ENCODE measurements at places on chromosomes 6 and 20.

GRCh38 chr6:100573166-100573565, 108.4 kb upstream of the SIM1 start:
- no peak overlapping the region for H3K27ac ChIP-seq
- H3K36me3 ChIP-seq = peaks cover 15% of the 10 kb centered on the region
- peak; percentile 50 for DNase-seq
- no peak overlapping the region for H3K4me3 ChIP-seq
- H3K4me1 ChIP-seq = no peaks in the 10 kb centered on the region
- H3K27me3 ChIP-seq = no peaks in the 10 kb centered on the region

- H3K27me3 ChIP-seq = no peaks in the 10 kb centered on the region
- H3K4me1 ChIP-seq = no peaks in the 10 kb centered on the region
- no peak for DNase-seq
- H3K36me3 ChIP-seq = no peaks in the 10 kb centered on the region
These were observed 278.8 kb downstream of the HDGFL1 start for GRCh38 chr6:22848121-22848520.

DNA sequence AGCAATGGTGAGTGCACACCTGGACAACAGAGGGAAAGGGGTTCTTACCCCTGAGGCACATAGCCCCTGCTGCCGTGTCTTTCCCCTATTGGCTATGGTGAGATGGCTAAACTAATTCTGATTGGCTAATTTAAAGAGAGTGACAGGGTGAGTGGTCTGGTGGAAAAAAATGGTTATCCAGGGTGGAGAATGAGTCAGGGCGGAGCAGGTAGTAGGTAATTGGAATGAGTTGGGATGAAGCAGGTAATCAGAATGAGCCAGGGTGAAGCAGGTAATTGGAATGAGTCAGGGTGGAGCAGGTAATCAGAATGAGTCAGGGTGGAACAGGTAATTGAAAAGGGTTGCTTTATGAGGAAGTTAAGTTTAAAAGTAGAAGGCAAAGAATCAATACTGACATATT, 200.3 kb downstream of the EYA4 start:
- H3K4me1 ChIP-seq = no peaks in the 10 kb centered on the region
- H3K27me3 ChIP-seq = no peaks in the 10 kb centered on the region
- H3K4me3 ChIP-seq = no peak overlapping the region
- no peaks in the 10 kb centered on the region for H3K36me3 ChIP-seq
- no peak for DNase-seq

- H3K36me3 ChIP-seq = peaks cover 70% of the 10 kb centered on the region
- no peaks in the 10 kb centered on the region for H3K27me3 ChIP-seq
- no peaks in the 10 kb centered on the region for H3K4me1 ChIP-seq
These were observed 13.9 kb downstream of the MTCH1 start for GRCh38 chr6:36971921-36972673.

DNA sequence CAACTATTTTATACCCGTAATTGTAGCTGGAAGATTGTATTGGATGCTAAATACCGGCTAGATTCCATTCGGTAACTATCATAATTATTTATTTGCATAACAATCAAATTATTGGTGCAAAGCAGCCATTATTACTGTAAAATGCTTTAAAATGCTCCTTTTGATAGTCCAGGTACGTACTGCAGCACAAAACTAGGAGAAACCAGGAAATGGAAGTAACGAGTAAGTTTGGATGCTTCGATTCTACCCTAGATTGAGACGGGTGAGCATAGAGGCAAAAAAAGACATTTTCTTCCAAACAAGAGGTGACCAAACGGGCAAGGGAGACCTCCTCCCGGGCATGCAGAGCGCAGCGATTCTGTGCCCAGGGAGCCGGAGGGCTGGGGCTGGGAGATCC, 469 bp upstream of the XRN2 start:
- H3K4me3 ChIP-seq = peak overlapping the region; percentile 78
- DNase-seq = no peak
- peaks cover 8% of the 10 kb centered on the region for H3K36me3 ChIP-seq
- peak overlapping the region; percentile 45 for H3K27ac ChIP-seq
- H3K4me1 ChIP-seq = peaks cover 17% of the 10 kb centered on the region

GRCh38 chr20:58577871-58578598, 62.8 kb upstream of the APCDD1L start:
- H3K27me3 ChIP-seq = no peaks in the 10 kb centered on the region
- no peak for DNase-seq
- H3K4me3 ChIP-seq = no peak overlapping the region
- H3K27ac ChIP-seq = no peak overlapping the region
- peaks cover under 1% of the 10 kb centered on the region for H3K4me1 ChIP-seq

GRCh38 chr6:148794797-148795196, 48.0 kb downstream of the UST start:
- H3K36me3 ChIP-seq = no peaks in the 10 kb centered on the region
- H3K4me1 ChIP-seq = no peaks in the 10 kb centered on the region
- no peak overlapping the region for H3K27ac ChIP-seq
- H3K27me3 ChIP-seq = no peaks in the 10 kb centered on the region

- H3K27me3 ChIP-seq = no peaks in the 10 kb centered on the region
- no peak overlapping the region for H3K4me3 ChIP-seq
- H3K27ac ChIP-seq = no peak overlapping the region
- no peaks in the 10 kb centered on the region for H3K36me3 ChIP-seq
- H3K4me1 ChIP-seq = peaks cover 23% of the 10 kb centered on the region
These were observed 70.3 kb upstream of the SLC22A23 start for GRCh38 chr6:3526962-3527650.

GRCh38 chr6:160221423-160221822, 37.2 kb downstream of the SLC22A2 start:
- H3K36me3 ChIP-seq = no peaks in the 10 kb centered on the region
- peaks cover 4% of the 10 kb centered on the region for H3K27me3 ChIP-seq
- no peak overlapping the region for H3K27ac ChIP-seq
- peak; percentile 76 for DNase-seq

DNA sequence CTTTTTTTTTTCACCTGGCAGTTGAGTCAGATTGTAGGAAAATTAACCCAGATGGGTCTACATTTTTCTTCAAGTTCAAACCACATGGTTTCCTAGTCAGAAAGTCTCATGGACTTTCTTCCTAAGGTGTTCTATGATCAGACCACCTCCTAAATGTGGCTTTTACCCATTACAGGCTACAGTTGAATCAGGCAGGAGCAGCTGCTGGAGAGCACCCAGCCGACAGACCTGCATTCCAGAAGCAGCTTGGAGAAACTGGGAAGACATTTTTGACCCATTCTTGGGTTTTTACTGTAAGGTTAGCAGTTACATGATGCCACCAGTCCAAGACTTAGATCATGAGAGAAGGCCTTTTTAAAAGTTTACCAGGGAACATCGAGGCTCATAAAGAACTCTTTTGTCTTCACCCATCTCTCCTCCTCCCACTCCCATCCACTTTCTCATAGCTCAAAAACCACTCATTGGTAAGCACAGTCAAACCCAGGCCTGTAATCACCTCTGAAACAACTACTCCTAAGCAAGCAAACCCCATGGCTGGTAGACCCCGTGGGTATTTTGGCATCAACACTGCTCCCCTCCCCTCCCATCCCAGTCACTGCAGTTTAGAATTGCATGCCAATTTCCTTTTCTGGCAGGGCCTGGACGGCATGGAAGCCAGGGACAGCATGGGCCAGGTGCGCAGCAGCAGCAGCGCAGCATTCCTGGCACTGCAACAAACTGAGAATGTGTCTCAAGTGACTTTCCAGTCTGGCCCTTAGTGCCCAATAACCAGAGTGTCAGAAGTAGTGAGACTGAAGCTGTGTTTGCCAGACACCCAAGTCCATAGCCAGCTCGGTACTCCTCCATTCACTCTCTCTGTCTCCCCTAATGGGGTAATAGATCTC, 113.7 kb downstream of the CLIC5 start:
- no peak overlapping the region for H3K27ac ChIP-seq
- no peaks in the 10 kb centered on the region for H3K4me1 ChIP-seq
- no peak overlapping the region for H3K4me3 ChIP-seq
- no peaks in the 10 kb centered on the region for H3K27me3 ChIP-seq
- no peaks in the 10 kb centered on the region for H3K36me3 ChIP-seq

DNA sequence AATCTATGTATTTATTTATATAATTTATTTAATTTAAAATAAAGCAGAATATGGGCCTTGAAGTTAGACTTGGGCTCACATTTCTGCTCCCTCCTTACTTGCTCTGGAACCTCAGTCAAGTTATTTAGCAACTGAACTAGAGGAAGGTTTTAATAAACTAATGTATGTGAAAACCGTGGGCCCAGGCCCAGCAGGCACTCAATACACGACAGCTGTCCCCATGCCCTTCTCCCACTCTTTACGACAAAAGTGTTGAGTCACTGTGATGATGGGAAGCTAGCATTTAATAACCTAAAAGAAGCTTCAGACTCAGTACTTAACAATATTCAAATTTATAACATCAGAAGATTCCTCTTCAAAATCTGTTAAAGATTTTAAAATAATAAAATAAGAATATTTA, 46.7 kb downstream of the SERAC1 start:
- no peaks in the 10 kb centered on the region for H3K4me1 ChIP-seq
- no peaks in the 10 kb centered on the region for H3K27me3 ChIP-seq
- no peak overlapping the region for H3K4me3 ChIP-seq
- no peak overlapping the region for H3K27ac ChIP-seq

DNA sequence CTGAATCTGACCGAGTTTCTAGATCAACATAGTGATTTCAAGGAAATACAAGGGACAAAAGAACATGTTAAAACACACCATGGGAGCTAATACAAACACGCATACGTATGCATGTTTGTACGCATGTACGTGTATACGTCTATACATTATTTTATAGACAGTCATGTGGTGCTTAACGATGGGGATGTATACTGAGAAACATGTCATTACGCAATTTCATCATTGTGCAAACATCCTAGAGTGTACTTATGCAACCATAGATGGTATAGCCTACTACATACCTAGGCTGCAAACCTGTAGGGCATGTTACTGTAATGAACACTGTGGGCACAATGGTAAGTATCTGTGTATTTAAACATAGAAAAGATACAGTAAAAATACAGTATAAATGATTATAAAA, 25.0 kb upstream of the NELFCD start:
- H3K4me1 ChIP-seq = no peaks in the 10 kb centered on the region
- H3K27me3 ChIP-seq = no peaks in the 10 kb centered on the region
- DNase-seq = no peak
- H3K27ac ChIP-seq = no peak overlapping the region

GRCh38 chr6:26475823-26476729, 18.3 kb downstream of the BTN2A1 start:
- peaks cover 44% of the 10 kb centered on the region for H3K4me1 ChIP-seq
- no peak for DNase-seq
- no peak overlapping the region for H3K4me3 ChIP-seq

DNA sequence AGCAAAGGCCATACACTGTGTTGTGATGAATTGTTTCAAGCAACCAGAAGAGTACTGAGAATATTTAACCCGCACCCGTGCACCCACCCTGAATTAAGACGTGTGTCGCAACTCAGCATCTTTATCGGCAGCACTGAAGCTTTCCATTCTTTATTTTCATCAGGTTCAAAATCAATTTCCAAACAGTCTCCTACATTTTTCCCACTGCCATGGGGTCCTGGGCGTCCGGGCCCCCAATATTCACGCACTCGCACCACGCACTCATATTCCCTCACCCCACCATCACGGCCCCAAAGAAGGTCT, 1.8 kb downstream of the LTB start:
- no peak for DNase-seq
- peak overlapping the region; percentile 93 for H3K4me3 ChIP-seq
- H3K27me3 ChIP-seq = no peaks in the 10 kb centered on the region
- peaks cover 23% of the 10 kb centered on the region for H3K36me3 ChIP-seq
- peak overlapping the region; percentile 95 for H3K27ac ChIP-seq
- peaks cover 72% of the 10 kb centered on the region for H3K4me1 ChIP-seq

- no peaks in the 10 kb centered on the region for H3K4me1 ChIP-seq
- peaks cover 27% of the 10 kb centered on the region for H3K36me3 ChIP-seq
- H3K27ac ChIP-seq = no peak overlapping the region
- no peaks in the 10 kb centered on the region for H3K27me3 ChIP-seq
These were observed 132.2 kb downstream of the PRND start for GRCh38 chr20:4853757-4854560.

DNA sequence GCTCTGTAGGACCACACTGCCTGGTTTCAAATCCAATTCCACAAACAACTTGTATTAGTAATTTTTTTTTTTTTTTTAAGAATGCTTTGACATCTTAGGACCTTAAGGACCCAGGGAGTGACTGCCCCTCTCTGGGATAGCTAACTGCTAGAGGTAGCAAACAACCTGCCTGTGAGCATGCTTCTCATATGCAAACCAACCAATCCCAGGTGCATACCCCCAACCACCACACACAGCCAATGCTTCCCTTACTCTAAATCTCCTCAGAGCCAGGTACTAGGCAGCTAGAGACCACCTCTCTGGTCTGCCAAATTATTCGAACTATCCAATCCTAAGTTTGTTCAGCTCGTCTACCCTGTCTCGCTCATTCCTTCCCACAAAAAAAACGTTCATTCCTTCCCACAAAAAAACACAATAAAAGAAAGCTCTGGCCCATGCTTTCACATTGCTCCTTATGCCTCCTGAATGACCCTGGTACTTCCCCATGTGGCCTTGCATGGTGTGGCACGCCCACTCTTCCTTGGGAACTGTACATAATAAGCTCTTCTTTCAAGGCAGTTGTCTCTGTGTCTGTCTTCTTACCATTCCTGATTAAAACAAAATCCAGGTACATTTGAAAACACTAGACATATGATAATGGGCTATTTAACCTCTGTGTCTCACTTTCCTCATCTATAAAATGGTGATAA, 6.4 kb downstream of the SERAC1 start:
- no peak overlapping the region for H3K27ac ChIP-seq
- H3K4me1 ChIP-seq = peaks cover 8% of the 10 kb centered on the region
- H3K4me3 ChIP-seq = no peak overlapping the region
- no peak for DNase-seq

GRCh38 chr6:1640476-1640875, 30.8 kb downstream of the FOXC1 start:
- H3K36me3 ChIP-seq = no peaks in the 10 kb centered on the region
- H3K4me3 ChIP-seq = no peak overlapping the region

- no peaks in the 10 kb centered on the region for H3K36me3 ChIP-seq
- H3K4me1 ChIP-seq = no peaks in the 10 kb centered on the region
- DNase-seq = no peak
- no peak overlapping the region for H3K27ac ChIP-seq
These were observed 25.1 kb downstream of the SYNDIG1 start for GRCh38 chr20:24494460-24494920.

GRCh38 chr6:170175644-170176135, 115.2 kb downstream of the DLL1 start:
- peak; percentile 29 for DNase-seq
- H3K36me3 ChIP-seq = no peaks in the 10 kb centered on the region
- H3K4me1 ChIP-seq = no peaks in the 10 kb centered on the region
- H3K27ac ChIP-seq = no peak overlapping the region
